ENCODE measurements at places on chromosomes 4 and X. TPM values are rescaled to one million over a fixed set of nuclear protein-coding genes. Genes with fewer than 3 reads are reported as not detected.

TET2 gene
- total RNA-seq = 9.6 TPM

SATL1 gene
- total RNA-seq = 0.21 TPM

- H3K36me3 ChIP-seq = no peaks in the 10 kb centered on the region
- no peaks in the 10 kb centered on the region for H3K4me1 ChIP-seq
- no peak overlapping the region for H3K4me3 ChIP-seq
Measured at GRCh38 chr4:91359041-91360031, 944.4 kb upstream of the GRID2 start.

DNA sequence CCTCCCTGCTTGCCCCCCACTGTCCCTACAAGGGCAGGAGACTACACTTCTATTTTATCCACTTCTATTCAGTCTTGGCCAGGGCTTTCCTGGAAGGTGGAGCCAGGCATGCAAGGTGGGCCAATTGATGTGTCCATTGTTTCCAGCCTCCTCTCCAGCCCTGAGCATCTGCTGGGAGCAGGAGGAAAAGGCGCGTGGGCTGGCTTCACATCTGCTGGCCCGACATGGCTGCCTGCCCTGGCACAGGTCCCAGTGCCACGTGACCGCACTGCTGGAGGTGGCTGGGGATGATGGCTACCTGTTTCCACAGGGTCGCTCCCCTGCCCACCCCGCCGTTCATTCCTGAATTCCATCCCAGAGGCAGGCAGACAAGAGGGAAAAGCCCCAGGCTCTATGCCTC lies 247.7 kb downstream of the AFAP1 start:
- H3K27me3 ChIP-seq = no peaks in the 10 kb centered on the region
- H3K4me3 ChIP-seq = no peak overlapping the region
- no peaks in the 10 kb centered on the region for H3K36me3 ChIP-seq
- no peak overlapping the region for H3K27ac ChIP-seq
- no peak for DNase-seq

- peak; percentile 74 for DNase-seq
- no peaks in the 10 kb centered on the region for H3K36me3 ChIP-seq
- no peaks in the 10 kb centered on the region for H3K27me3 ChIP-seq
- H3K4me1 ChIP-seq = no peaks in the 10 kb centered on the region
- H3K4me3 ChIP-seq = no peak overlapping the region
Measured at GRCh38 chr4:8047837-8048678, 108.4 kb upstream of the AFAP1 start.

GRCh38 chr4:150593996-150594395 lies 12.0 kb downstream of the MAB21L2 start:
- peaks cover 24% of the 10 kb centered on the region for H3K36me3 ChIP-seq
- H3K4me1 ChIP-seq = peaks cover 7% of the 10 kb centered on the region
- no peak for DNase-seq

DNA sequence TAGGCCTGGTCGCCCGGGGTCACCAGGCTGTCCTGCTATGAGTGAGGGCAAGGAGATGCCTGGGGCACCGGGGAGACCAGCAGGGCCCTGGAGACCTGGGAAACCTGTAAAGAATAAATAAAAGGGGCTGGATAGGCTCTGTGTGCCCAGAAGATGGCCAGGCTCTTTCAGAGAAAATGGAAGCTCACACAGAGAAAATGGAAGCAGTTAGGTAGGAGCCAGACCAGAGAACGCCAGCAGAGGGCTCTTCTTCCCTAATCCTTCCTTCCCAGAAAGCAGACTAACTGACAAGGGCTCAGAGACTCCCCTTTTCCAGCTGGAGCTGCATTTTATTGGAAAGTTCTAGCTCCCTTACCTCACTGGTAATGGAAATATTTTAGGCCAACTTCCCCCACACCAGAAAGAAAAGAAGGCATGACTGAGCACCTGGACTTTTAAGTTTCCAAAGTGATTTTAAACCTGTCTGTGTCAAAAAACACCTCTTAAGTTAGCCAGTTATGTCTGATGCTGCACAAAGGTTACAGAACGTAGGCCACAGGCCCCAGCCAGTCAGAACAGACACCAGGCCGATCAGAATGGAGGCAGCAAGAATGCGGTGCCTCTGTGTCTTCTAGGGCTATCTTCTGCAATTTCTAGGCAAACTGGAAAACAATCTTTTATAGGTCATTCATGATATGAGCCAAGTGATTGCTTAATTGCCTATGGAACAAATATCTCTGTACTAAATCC lies 74.0 kb downstream of the ATG4A start:
- H3K27me3 ChIP-seq = no peaks in the 10 kb centered on the region
- H3K27ac ChIP-seq = no peak overlapping the region
- no peak overlapping the region for H3K4me3 ChIP-seq
- no peaks in the 10 kb centered on the region for H3K4me1 ChIP-seq
- peaks cover 10% of the 10 kb centered on the region for H3K36me3 ChIP-seq
- DNase-seq = peak; percentile 80

All from endodermal cell (in vitro differentiated cells).